ENCODE measurements at places on chromosomes 3 and 15.
A peak's percentile ranks its signal among the peaks of the same experiment; 100 is the strongest.

DNA sequence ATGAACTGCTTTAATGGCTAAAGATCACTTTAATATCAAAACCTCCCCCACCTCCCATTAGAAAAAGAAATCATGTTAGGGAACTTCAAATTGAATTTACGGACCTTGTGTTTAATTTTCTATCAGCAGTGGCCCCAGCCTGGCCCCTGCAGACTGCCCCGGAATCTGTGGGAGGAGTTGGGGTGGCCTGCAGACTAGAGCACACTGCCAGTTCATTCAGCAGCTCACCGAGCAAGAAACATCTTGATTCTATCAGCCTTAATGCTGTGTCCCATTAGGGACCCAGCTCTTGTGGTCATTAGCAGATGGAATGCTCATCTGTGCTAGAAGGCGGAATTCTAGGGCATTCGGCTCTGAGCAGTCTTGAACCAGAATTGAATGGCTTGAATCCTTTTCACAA is 54.2 kb downstream of the FLNB start:
- DNase-seq, result no peak
- peaks cover 3% of the 10 kb centered on the region for H3K36me3 ChIP-seq
- H3K4me3 ChIP-seq, result no peak overlapping the region
- no peaks in the 10 kb centered on the region for H3K27me3 ChIP-seq
- H3K4me1 ChIP-seq, result no peaks in the 10 kb centered on the region

GRCh38 chr15:69685512-69686452 is 233.2 kb downstream of the RPLP1 start:
- H3K27ac ChIP-seq, result no peak overlapping the region
- peaks cover 15% of the 10 kb centered on the region for H3K36me3 ChIP-seq
- peaks cover 66% of the 10 kb centered on the region for H3K27me3 ChIP-seq
- no peak for DNase-seq
- peaks cover 6% of the 10 kb centered on the region for H3K4me1 ChIP-seq

DNA sequence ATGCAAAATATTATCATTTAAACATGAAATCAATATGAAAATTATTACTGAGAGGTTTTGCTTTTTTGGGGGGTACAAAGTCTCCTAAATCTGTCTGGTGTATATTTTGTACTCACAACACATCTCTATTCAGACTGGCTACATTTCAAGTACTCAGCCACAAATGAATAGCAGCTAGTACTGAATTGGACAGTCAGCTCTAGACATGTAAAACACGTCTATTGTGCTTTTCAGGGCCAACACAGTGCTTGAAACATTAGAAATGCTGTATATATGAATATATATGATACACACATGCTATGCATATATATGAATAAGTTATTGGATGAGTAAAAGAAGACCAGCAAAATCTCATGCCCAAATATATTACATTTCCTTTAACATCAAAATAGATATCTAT is 103.8 kb upstream of the CFAP20DC start:
- H3K27ac ChIP-seq, result no peak overlapping the region
- H3K36me3 ChIP-seq, result no peaks in the 10 kb centered on the region
- H3K4me3 ChIP-seq, result no peak overlapping the region
- DNase-seq, result no peak
- H3K27me3 ChIP-seq, result peaks cover 4% of the 10 kb centered on the region

DNA sequence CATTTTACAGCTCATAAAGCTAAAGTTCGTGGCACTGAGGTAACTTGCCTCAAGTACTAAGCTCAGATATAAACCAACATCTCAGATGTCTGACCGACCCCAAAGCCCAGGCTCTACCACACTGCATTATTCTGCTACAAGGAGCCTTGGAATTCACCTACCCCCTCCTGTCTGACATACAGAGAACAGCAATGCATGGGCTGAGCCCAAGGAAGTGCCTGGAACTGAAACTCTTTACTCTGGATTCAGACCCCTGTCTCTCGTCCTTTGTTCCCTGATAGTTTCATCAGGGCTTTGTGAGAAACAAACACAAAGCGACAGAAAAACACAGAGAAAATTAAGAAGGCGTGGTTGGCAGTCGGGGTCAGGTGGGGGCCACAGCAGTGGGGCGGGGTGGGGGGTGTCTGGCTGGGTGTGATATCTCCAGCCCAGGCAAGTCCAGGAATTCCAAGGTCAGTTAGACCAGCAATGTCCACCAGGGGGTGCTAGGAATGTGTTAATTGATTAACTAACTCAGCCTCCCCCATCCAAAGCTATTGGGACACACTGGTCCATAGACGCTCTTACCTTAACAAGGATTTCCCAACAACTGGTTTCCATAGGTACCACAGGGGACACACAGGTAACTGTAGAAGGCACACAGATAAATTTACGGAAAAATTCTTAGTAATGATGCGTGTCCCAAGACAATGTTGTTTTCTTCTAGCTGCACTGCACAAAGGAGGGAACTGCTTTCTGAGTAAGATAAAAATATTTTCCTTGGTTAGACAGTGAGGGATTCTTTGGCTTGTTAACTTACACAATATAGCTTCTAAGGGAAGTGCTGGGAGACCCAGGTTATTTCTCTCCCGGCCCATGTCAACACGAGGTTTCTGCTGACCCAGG is 18.8 kb upstream of the SSUH2 start:
- no peak overlapping the region for H3K4me3 ChIP-seq
- no peak for DNase-seq
- no peaks in the 10 kb centered on the region for H3K36me3 ChIP-seq

DNA sequence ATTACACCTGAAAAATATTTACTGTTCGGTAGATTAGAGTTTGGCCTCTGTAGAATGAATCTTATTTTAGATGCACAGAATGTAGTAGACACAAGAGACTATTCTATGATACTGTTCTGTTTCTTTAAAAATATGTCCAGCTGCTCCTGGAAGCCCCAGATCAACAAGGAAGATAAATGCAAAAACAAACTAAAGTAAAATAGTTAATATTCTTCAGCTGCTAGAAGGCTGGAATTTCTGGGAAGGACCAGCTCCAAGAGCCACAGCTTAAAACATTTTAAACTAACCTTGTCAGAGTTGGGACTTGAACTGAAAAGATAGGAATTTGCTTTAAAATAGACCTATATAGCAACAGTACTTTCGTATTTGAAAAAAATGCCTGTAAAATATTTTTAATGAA is 277.9 kb downstream of the PTPRG start:
- H3K4me1 ChIP-seq, result no peaks in the 10 kb centered on the region
- no peak overlapping the region for H3K4me3 ChIP-seq
- no peaks in the 10 kb centered on the region for H3K27me3 ChIP-seq

GRCh38 chr3:64188810-64189560 is 36.3 kb downstream of the PRICKLE2 start:
- H3K36me3 ChIP-seq, result no peaks in the 10 kb centered on the region
- no peak overlapping the region for H3K27ac ChIP-seq
- H3K4me3 ChIP-seq, result no peak overlapping the region
- no peak for DNase-seq
- H3K27me3 ChIP-seq, result no peaks in the 10 kb centered on the region

- no peaks in the 10 kb centered on the region for H3K36me3 ChIP-seq
- H3K27ac ChIP-seq, result no peak overlapping the region
- peaks cover 7% of the 10 kb centered on the region for H3K27me3 ChIP-seq
- peaks cover 8% of the 10 kb centered on the region for H3K4me1 ChIP-seq
- no peak overlapping the region for H3K4me3 ChIP-seq
These were observed 37.4 kb downstream of the THBS1 start for GRCh38 chr15:39618063-39618823.

DNA sequence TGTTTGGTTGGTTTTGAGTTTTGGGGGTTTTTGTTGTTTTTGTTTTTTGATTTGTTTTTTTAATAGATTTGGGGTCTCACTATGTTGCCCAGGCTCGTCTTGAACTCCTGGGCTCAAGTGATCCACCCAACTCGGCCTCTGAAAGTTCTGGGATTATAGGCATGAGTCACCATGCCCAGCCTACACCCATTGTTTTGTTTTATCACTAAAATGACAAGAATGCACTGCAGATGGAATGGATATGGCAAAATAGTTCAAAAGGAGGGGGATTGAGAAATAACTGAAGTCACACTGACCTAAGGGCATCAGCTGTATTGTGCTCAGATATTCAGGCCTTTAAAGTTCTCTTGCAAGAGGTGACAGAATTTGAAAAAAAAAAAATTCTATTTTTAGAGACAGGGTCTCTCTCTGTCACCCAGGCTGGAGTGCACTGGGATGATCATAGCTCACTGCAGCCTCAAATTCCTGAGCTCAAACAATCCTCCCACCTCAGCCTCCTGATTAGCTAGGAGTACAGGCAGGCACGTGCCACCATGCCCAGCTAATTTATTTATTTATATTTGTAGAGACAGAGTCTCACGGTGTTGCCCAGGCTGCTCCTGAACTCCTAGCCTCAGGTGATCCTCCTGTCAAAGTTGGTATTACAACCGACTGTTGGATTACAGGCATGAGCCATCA is 4.4 kb upstream of the RASA2 start:
- H3K4me3 ChIP-seq, result no peak overlapping the region
- H3K4me1 ChIP-seq, result peaks cover 52% of the 10 kb centered on the region
- DNase-seq, result no peak
- no peaks in the 10 kb centered on the region for H3K36me3 ChIP-seq
- no peaks in the 10 kb centered on the region for H3K27me3 ChIP-seq

DNA sequence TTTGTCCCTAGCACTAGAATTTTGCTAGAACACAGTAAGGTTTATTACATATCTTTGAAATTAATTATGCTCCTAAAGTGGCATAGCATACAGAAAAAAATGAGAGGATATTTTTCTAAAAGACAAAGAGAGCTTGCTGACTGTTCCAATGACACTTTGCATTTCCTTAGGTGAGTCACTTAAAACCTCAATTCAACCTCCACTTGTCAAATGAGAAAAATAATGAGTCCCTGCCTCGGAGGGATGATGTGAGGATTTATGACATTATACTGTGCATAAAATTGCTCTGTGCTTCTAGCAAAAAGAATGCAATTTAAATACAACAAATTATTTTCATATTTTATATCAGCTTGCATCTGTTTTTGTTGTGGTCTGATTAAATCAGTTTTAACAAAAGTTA is 1417.0 kb upstream of the ALCAM start:
- no peaks in the 10 kb centered on the region for H3K36me3 ChIP-seq
- no peaks in the 10 kb centered on the region for H3K4me1 ChIP-seq
- DNase-seq, result no peak

DNA sequence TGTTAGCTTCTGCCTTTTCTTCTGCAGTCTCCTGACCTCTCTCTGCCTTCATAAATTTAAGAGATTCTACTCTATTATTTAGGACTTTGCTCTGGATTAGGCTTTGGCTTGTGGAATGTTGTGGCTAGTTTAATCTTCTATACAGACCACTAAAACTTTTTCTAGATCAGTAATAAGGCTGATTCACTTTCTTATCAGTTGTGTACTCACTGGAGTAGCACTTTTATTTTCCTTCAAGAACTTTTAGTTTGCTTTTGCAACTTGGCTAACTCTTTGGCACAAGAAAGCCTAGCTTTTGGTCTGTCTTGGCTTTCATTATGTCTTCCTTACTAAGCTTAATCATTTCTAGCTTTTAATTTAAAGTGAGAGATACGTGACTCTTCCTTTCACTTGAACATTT is 265.5 kb upstream of the TBC1D5 start:
- H3K27me3 ChIP-seq, result peaks cover 9% of the 10 kb centered on the region
- no peaks in the 10 kb centered on the region for H3K36me3 ChIP-seq
- H3K4me3 ChIP-seq, result no peak overlapping the region
- H3K27ac ChIP-seq, result no peak overlapping the region
- peaks cover 2% of the 10 kb centered on the region for H3K4me1 ChIP-seq

- no peaks in the 10 kb centered on the region for H3K36me3 ChIP-seq
- no peaks in the 10 kb centered on the region for H3K27me3 ChIP-seq
- H3K4me1 ChIP-seq, result peaks cover 40% of the 10 kb centered on the region
- no peak overlapping the region for H3K27ac ChIP-seq
- H3K4me3 ChIP-seq, result no peak overlapping the region
These were observed 127.6 kb upstream of the UBE2E2 start for GRCh38 chr3:23075496-23075895.

- no peaks in the 10 kb centered on the region for H3K27me3 ChIP-seq
- no peak for DNase-seq
- H3K4me3 ChIP-seq, result no peak overlapping the region
- H3K36me3 ChIP-seq, result peaks cover 46% of the 10 kb centered on the region
These were observed 31.9 kb downstream of the PARP16 start for GRCh38 chr15:65254758-65255157.

DNA sequence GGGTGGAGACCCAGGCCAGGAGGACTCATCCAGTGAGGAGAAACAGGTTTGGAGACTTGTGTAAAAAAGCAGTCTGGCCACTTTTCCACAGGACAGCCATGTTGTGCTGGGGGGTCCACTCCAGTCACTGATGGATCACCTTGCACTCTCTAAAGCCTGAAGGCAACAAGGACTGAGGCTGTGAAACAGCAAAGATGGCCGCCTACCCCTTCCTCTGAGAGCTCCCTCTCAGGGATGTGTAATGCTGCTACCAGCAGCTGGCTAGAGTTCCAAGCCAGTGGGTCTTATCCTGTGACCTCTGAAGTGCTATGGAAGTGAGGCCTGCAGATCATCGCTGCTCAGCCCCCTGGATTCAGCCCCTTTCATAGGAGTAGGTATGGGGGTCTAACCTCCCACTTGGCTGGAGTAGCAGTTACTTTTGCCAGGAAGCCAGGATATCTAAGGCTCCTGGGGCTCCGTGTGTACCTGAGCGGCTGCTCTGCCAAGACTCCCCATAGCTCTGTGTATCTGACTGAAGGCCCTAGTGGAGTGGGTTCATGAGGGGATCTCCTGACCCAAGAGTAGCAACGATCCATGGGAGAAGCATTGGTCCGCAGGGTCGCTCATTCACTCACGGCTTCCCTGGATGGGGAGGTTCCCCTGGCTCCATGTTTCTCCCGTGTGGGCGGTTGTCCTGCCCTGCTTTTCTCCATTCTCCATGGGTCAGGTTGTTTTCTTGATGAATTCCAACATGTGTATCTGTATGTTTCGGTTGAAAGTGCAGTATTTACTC is 69.9 kb upstream of the TNFSF10 start:
- H3K27me3 ChIP-seq, result no peaks in the 10 kb centered on the region
- H3K4me1 ChIP-seq, result peaks cover 56% of the 10 kb centered on the region
- H3K36me3 ChIP-seq, result peaks cover 21% of the 10 kb centered on the region
- no peak overlapping the region for H3K27ac ChIP-seq
- no peak overlapping the region for H3K4me3 ChIP-seq

- H3K36me3 ChIP-seq, result no peaks in the 10 kb centered on the region
- H3K4me3 ChIP-seq, result no peak overlapping the region
- H3K27ac ChIP-seq, result peak overlapping the region; percentile 71
- DNase-seq, result no peak
- H3K27me3 ChIP-seq, result no peaks in the 10 kb centered on the region
- peaks cover 33% of the 10 kb centered on the region for H3K4me1 ChIP-seq
These were observed 32.6 kb downstream of the MAGEF1 start for GRCh38 chr3:184679056-184679816.
